ENCODE measurements at places on chromosomes 13 and 19. TPM values are rescaled to one million over a fixed set of nuclear protein-coding genes. Genes with fewer than 3 reads are reported as not detected.

- DNase-seq, result no peak
These were observed at the start of gene MYPOP for GRCh38 chr19:45901912-45902650. Gene MYPOP, minus strand, starts transcription at chr19:45902613. Its CDS starts 840 bp downstream, at chr19:45901773.

DNA sequence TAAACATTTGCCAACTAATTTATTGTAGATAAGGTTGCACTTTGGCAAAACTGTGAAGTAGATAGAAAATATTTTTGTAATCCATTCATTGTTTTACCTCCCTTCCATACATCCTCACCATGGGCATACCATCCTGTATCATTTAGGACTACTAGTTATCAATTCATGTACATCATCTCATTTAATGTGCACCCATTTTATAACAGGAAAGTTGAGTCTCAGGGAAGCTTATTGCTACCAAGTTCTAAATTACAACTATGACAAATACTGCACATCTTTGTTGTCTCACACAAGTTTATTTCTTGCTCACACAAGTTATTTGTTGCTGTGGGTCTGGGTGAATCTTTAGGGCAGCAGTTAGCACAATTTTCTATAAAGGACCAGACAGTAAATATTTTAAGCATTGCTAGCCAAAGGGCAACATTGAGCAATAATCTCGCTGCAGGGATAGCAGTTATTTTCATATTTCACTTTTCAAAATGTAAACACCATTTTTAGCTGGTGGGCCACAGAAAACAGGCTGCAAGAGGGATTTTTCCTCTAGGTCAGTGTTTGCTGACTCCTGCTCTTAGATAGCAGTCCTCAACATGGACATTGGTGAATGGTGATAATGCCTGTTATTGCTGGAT is 276.5 kb downstream of the GPC6 start:
- no peak for DNase-seq

DNA sequence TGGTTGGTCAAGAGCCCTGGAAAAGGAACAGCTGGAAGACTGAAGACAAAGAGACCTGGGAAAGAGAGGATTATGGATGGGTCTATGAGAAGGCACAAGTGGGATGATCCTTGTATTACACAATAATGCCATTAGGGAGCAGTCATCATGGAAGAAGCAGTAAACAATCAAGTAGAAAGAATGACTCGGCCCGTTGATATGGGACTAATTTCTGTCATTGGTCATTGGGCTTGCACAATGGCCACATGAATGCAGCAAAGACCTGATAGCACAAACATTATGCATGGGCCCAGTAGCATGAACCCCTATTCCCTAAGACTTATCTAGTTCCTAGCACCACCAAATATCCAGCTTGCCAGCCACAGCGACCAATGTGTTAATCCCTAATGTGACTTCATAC is 390.3 kb upstream of the ZNF507 start:
- no peak for DNase-seq

GRCh38 chr19:5393088-5393487 is 52.5 kb upstream of the PTPRS start:
- DNase-seq, result no peak

GRCh38 chr19:4534836-4535658 is at the start of gene PLIN5:
Gene PLIN5, minus strand, starts transcription at chr19:4535224. Its CDS starts 1,150 bp downstream, at chr19:4534074.
- peak; percentile 44 for DNase-seq

DNA sequence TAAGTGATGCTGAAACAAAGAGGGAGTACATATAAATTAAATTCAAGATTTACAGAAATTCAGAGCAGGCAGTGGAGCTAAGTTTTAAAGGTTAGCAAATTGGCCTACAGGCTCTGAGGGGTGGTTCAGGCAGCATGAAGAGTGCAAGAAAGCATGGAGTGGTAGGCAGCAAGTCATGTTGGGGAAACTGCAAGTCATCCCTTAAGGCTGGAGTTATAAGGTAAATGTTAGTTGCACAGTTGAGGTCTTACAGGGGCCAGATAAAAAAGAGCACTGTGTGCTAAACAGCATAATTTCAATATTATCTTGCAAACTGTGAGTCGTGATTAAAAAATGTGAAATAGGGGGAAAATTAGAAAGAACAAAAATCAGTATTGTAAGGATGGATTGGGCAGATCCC is 106.2 kb downstream of the VWA8 start:
- no peak for DNase-seq

DNA sequence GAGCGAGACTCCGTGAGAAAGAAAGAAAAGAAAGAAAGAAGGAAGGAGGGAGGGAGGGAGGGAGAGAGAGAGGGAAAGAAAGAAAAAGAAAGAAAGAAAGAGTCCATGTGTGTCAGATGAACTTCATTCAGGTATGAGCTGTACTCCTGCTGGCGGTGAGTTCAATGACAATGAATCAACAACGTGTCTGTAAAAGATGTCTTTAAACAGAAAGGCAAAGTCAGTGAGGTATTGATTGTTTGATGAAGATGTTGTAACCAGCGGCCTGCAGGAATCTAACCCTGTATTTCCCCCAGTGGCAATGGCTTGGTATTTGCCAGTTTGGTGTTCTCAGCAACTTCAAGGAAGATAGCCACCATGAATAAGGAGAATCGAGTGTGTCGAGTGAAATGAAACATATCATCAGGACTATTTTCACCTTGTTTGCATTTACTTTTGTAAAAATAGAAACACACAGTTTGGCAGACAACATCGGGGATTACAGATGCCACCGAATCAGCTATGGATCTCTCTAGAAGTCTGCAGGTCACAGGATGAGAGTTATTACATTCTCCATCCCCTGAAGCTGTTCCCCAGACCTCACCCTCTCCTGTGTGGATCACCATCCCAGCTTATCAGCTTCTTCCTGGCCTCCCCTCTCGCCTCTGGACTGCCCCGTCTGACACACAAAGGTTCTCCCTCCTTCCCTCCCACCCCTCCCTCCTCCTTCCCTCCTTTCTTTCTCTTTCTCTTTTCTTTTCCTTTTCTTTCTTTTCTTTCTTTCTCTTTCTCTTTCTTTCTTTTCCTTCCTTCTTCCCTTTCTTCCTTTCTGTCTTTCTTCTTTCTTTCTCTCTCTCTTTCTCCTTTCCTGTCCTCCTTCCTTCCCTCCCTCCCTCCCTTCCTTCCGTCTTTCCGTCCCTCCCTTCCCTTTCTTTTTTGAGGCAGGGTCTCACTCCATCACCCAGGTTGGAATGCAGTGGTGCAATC is 8.2 kb upstream of the SBK3 start:
- no peak for DNase-seq

DNA sequence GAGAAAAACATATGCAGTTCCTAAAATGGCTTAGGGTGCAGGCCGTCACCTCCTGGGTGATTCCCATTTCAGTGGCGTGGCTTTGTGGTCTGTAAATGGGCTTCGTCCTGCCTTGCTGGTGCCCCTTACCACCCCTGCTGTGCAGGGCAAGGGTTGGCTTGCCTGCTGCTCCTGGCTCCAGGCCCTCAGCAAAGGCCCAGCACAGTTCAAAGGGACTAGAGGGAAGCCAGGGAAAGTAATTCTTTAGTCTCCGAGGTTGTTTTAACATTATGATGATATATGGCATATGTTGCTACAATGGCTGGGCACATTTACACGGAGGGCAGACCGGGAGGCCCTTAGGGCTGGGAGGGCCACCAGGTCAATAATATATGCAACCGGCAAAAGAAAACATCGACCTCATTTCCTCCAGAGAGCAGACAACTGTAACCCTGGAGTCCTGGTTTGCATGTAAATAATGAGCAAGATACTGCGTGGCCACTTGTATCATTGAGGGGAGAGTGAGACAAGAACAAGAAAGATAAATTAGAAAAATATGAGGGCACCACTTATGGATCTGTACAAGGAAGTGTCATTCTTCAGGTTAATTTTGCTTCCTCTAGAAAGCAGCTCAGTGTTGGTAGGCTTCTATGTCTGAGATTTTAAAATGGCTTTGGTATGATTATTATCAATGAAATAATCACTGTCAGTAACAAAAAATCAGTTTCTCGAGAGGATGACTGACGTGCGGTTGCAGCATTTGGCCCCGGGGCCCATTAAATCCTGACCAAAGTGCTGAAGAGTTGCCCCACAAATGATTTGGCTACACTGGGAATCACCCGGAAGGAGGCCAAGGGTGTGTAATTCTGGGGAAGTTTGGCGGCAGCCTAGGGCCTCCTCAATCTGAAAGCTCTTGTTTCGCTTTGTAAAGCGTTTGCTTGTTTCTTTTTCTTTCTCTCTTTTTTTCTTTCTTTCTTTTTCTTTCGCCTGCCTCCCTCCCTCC is 32.8 kb upstream of the URI1 start:
- no peak for DNase-seq

SUGP1 gene
- total RNA-seq, result 18.7 TPM

ADAT3 gene
- 2.1 TPM for total RNA-seq

URI1 gene
- total RNA-seq, result 62.1 TPM

HSD17B14 gene
- total RNA-seq, result 2.0 TPM

Data from NCI-H460 (cell line).